ENCODE measurements at places on chromosomes 4 and X.

GRCh38 chr4:77636902-77637301 is 31.3 kb downstream of the CXCL13 start:
- peaks cover 9% of the 10 kb centered on the region for H3K4me1 ChIP-seq
- H3K36me3 ChIP-seq = no peaks in the 10 kb centered on the region
- no peak overlapping the region for H3K4me3 ChIP-seq
- peak; percentile 84 for DNase-seq

DNA sequence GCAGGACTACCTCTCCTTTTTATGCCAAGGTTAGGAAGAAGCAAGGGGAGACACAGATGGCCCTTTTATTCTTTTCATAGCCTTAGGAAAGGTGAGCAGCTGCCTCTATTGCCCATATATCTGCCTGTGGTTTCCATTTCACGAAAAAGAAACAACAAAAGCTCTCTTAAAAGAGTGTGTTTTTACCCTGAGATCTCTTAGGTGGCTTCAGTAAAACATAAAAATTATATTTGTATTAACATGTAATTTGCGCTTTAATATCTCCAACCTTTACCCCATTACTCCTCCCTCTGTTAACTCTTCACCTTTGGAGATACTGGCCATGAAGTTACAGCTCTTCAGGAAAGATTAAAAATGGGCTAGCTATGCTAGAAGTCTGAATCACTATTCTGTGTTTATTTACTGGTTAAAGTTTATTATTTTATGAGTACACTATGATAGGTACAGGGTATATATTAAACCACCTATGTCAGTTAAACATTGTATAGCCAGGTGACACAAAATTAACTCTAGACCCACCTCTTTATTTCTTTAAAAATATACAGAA is 15.0 kb upstream of the SULT1B1 start:
- DNase-seq = no peak
- no peaks in the 10 kb centered on the region for H3K36me3 ChIP-seq
- H3K27me3 ChIP-seq = no peaks in the 10 kb centered on the region
- no peaks in the 10 kb centered on the region for H3K4me1 ChIP-seq

- H3K27me3 ChIP-seq = no peaks in the 10 kb centered on the region
- no peaks in the 10 kb centered on the region for H3K36me3 ChIP-seq
- H3K4me3 ChIP-seq = no peak overlapping the region
- no peak for DNase-seq
These were observed 130.1 kb downstream of the MGST2 start for GRCh38 chr4:139795527-139796314.

DNA sequence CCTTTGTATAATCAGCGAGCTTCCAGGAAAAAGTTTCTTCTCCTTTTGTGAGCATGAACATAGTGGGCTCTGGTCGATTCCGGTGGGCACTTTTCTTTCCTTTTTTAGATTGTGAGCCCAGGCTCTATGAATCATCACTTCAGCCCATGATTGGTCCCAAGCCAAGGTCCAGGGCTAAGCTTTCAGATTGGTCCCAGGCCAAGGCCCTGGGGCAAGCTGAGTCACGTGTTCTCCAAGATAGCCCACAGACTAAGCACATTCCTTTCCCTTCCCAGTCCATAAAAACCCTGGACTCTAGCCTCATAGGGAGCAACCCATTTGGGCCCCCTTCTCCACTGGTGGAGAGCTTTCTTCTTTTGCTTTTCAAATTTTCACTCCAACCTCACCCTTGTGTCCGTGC is 430.5 kb downstream of the NAP1L3 start:
- no peaks in the 10 kb centered on the region for H3K4me1 ChIP-seq
- no peak overlapping the region for H3K4me3 ChIP-seq
- H3K36me3 ChIP-seq = no peaks in the 10 kb centered on the region

DNA sequence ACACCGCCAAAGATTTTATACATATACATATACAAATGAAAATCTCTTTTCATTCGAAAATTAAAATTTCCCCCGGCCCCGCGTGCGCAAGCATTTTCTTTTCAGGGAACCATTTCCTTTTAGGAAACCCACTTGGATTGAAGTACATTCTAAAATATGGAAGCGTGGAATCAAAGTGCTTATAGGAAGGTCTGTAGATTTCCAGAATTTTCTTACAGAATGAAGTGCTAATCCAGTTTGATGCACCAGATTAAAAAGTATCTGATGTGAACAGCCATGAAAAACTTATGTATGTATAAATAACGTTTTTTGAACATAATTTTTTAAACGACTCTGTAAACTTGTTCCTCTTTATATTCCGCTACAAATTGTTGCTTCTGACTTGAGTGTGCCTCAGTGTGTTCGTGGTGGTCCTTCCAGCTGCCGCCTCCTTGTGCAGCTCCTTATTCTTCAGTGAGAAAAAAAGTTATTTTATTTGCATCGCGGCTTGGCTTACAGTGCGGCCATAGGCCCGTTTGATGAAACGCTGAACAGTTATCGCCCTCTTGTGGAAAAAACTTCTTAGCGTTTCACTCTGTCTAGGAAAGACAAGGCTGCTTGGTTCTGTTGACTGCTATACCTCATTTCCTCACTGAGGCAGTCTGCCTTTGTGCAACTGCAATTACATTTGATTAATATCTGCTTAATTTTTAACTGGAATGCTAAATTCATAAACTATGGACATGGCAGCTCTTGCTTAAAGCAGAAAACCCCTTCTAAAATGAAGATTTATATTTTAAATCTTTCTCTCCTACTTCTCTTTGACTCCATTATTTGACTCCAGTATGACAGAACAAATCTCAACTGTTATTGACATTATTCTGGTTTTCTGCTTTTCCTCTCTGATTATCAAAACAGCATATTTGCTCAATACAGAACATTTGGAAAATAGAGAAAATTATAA is 4.7 kb upstream of the NKX6-1 start:
- H3K36me3 ChIP-seq = no peaks in the 10 kb centered on the region
- peaks cover 54% of the 10 kb centered on the region for H3K27me3 ChIP-seq
- peak; percentile 34 for DNase-seq
- no peak overlapping the region for H3K4me3 ChIP-seq

DNA sequence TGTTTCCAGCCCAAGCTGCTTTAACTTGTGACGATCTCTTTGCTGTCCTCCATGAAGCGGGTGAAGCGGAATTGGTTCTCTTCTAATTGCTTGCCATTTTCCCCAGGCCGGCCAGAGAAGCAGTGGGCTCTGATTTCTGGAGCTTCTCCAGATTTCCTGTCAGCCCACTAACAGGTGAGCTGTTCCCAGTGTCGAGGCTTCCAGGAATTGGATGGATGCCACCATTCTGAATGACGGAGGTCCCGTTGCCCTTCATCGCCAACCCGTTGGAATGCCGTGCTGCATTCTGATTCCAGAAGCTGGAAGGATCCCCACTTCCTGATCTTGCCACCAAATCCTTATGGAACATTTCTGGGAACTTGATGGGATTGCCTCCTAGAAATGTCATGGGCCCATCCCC is 31.0 kb downstream of the PAGE1 start:
- H3K4me1 ChIP-seq = no peaks in the 10 kb centered on the region
- no peak overlapping the region for H3K4me3 ChIP-seq
- H3K27me3 ChIP-seq = no peaks in the 10 kb centered on the region
- H3K27ac ChIP-seq = no peak overlapping the region

DNA sequence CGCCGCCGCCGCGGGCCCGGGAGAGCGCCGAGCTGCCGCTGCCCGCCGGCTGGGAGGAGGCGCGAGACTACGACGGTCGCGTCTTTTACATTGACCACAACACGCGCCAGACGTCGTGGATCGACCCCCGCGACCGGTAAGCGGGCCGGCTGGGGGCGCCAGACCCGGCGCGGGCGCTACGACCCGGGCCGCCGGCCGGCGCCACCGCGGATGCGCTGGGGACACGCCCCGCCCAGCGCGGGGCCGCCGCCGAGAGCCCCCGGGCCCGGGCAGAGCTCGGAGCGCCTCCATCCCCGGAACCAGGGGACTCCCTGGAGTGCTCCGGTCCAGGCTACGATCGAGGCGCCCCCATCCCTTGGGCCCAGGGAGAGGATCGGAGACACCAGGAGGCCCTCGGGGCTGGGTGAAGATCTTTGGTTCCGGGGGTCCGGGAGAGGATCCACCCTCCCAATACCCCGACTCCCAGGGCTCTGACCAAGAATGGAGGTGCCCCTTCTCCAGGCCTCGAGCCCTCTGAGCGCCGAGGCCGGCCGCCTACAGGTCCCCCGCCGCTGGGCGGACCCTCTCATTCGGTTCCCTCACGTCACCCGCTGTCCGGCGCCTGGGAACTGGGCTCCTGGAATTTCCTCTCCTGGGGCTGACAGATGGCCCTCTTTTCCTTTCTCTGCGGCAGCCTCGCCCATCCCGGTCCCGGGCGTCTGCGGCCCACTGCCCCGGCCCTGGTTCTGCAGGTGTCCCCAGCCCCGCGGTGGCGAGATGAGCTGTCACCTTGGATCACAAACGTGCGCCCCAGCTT is 48.8 kb downstream of the CLDN34 start:
- no peaks in the 10 kb centered on the region for H3K27me3 ChIP-seq
- H3K36me3 ChIP-seq = no peaks in the 10 kb centered on the region
- H3K27ac ChIP-seq = peak overlapping the region; percentile 79
- peaks cover 21% of the 10 kb centered on the region for H3K4me1 ChIP-seq
- H3K4me3 ChIP-seq = peak overlapping the region; percentile 66
- DNase-seq = no peak

DNA sequence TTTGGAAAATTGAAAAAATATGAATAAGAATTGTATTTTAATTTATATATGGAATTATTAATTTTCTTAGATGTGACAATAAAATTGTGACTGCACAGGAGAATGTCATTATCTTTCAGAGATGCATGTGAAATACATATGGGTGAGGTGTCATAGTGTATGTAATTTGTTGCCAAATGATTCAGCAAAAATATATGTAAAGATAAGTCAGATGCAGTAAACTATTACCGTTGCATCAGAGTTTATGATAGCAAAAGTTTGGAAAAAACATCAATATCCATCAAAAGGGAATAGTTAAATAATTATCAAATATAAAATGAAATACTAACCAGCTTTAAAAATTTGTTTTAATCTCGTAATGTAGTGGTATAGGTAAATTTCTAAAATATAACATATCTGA is 10.4 kb upstream of the SLC7A11 start:
- no peaks in the 10 kb centered on the region for H3K36me3 ChIP-seq
- no peak overlapping the region for H3K27ac ChIP-seq
- no peak for DNase-seq
- no peaks in the 10 kb centered on the region for H3K4me1 ChIP-seq

DNA sequence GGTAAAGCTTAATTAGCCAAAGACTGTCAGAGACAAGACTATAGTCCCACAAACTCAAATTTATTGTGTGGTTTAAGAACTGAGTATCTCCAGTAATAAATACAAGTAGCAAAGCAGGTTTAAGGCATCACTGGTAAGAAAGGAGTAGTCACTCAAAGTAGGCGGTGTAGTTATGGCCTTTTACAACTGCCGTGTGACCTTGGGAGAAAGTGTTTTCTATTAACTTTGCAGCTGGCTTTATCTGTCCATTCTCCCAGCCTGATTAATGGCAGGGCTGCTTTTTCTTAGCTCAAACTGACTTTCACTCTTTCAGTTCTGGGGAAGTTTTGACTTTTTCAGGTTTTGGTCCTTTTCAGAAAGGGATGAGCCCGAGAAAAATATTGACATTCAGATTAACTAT is 7.4 kb upstream of the PAK3 start:
- H3K4me1 ChIP-seq = no peaks in the 10 kb centered on the region
- DNase-seq = no peak
- no peak overlapping the region for H3K4me3 ChIP-seq
- no peaks in the 10 kb centered on the region for H3K36me3 ChIP-seq

DNA sequence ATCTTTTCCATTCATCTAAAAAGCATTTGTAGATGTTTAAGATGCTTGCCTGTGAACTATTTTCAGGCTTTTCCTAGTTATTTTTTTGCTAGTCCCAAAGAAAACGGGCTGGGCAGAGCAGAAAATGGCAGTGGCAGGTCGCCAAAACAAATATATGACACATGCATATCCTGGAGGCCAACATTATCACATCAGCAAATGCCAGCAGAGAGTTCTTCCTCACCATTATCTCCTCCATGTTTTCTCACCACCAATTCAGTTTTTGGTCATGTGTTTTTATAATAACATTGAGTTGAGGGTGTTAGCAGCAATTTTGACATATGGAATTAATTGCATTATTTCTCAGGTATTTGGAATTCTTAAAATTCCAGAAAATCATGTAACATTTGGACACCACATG is 97.9 kb upstream of the EOLA2 start:
- H3K36me3 ChIP-seq = no peaks in the 10 kb centered on the region
- no peaks in the 10 kb centered on the region for H3K27me3 ChIP-seq
- H3K4me1 ChIP-seq = peaks cover 18% of the 10 kb centered on the region
- H3K4me3 ChIP-seq = no peak overlapping the region

DNA sequence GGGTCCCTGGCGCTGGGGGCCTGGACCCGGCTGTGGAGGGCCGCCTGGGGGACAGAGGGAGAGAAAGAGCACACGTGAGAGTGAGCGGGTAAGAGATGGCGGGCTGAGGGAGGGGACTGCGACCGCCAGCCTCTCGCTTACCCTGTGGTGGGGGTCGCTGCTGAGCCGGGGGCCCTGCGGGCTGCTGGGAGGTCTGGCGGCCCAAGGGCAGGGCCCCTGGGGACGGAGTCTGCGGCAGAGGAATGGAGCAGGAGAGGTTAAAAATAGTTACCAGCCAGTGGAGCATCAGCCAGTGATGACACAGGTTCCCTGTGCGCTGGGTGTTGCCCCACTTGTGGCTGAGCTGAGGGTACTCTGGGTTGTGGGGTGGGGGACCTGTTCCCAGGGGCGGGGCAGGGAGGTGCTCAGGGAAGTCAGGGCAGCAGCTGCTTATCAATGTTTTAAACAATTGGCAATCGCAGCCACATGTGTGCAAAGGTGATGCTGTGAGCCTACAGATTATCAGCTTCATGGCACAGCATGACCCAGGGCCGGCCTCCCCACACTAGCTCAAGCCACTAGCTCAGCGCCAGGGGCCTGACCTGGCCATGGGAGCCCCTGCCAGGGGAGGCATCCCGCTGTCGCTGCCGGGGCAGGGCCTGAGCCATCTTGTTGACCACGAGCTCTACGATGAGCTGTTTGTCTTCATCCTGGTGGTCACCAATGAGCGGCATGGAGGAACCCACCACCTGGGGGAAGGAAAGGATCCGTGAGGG is 7.5 kb upstream of the TIMP1 start:
- H3K4me1 ChIP-seq = peaks cover 18% of the 10 kb centered on the region
- H3K27ac ChIP-seq = no peak overlapping the region
- peaks cover 4% of the 10 kb centered on the region for H3K36me3 ChIP-seq
- H3K27me3 ChIP-seq = no peaks in the 10 kb centered on the region
- no peak for DNase-seq
- H3K4me3 ChIP-seq = no peak overlapping the region

GRCh38 chr4:68250151-68250930 is 4.8 kb upstream of the TMPRSS11B start:
- no peaks in the 10 kb centered on the region for H3K27me3 ChIP-seq
- H3K36me3 ChIP-seq = no peaks in the 10 kb centered on the region
- no peak overlapping the region for H3K4me3 ChIP-seq

- H3K27me3 ChIP-seq = no peaks in the 10 kb centered on the region
- peak overlapping the region; percentile 98 for H3K27ac ChIP-seq
- H3K4me1 ChIP-seq = peaks cover 45% of the 10 kb centered on the region
These were observed 783 bp downstream of the RBPJ start for GRCh38 chr4:26321373-26322221.

- H3K27ac ChIP-seq = no peak overlapping the region
- H3K4me1 ChIP-seq = no peaks in the 10 kb centered on the region
- H3K27me3 ChIP-seq = peaks cover 2% of the 10 kb centered on the region
- DNase-seq = peak; percentile 6
- no peak overlapping the region for H3K4me3 ChIP-seq
These were observed 52.8 kb downstream of the FAM47C start for GRCh38 chrX:37060999-37061398.

GRCh38 chr4:70818921-70819320 is 20.8 kb downstream of the GRSF1 start:
- no peak overlapping the region for H3K27ac ChIP-seq
- H3K36me3 ChIP-seq = peaks cover 35% of the 10 kb centered on the region
- H3K4me1 ChIP-seq = no peaks in the 10 kb centered on the region

GRCh38 chr4:186724058-186724863 is 605 bp upstream of the FAT1 start:
- peak overlapping the region; percentile 97 for H3K27ac ChIP-seq
- no peaks in the 10 kb centered on the region for H3K36me3 ChIP-seq
- no peaks in the 10 kb centered on the region for H3K27me3 ChIP-seq
- H3K4me3 ChIP-seq = peak overlapping the region; percentile 100
